ENCODE measurements at places on chromosomes 5 and 9. TPM values are rescaled to one million over a fixed set of nuclear protein-coding genes. Genes with fewer than 3 reads are reported as not detected.

C5orf58 gene
- not detected for total RNA-seq

ANXA2R gene
- 0.49 TPM for total RNA-seq

SEC24A gene
- 19.7 TPM for total RNA-seq

MCTP1 gene
- 54.1 TPM for total RNA-seq

PRRX2 gene
- total RNA-seq = 0.25 TPM

PCDHGA4 gene
- 7.9 TPM for total RNA-seq

LCN15 gene
- total RNA-seq = not detected

MAN1B1 gene
- 37.6 TPM for total RNA-seq

PPP2R2B gene
- 91.0 TPM for total RNA-seq

PCDHB11 gene
- total RNA-seq = 8.9 TPM

IFNA2 gene
- not detected for total RNA-seq

NRG2 gene
- 3.9 TPM for total RNA-seq

IL9 gene
- total RNA-seq = not detected

SPINK4 gene
- total RNA-seq = not detected

AFAP1L1 gene
- 5.2 TPM for total RNA-seq

CDC26 gene
- 14.5 TPM for total RNA-seq

INSL4 gene
- total RNA-seq = not detected

SAXO1 gene
- under 0.01 TPM for total RNA-seq

MAP1B gene
- 786 TPM for total RNA-seq

ANKDD1B gene
- total RNA-seq = 0.98 TPM

SLC6A3 gene
- total RNA-seq = not detected

UBE2QL1 gene
- 41.6 TPM for total RNA-seq

IQGAP2 gene
- 20.7 TPM for total RNA-seq

IL13 gene
- not detected for total RNA-seq

CCL21 gene
- not detected for total RNA-seq
